ENCODE measurements at places on chromosomes 12 and 14.
A peak's percentile ranks its signal among the peaks of the same experiment; 100 is the strongest.

DNA sequence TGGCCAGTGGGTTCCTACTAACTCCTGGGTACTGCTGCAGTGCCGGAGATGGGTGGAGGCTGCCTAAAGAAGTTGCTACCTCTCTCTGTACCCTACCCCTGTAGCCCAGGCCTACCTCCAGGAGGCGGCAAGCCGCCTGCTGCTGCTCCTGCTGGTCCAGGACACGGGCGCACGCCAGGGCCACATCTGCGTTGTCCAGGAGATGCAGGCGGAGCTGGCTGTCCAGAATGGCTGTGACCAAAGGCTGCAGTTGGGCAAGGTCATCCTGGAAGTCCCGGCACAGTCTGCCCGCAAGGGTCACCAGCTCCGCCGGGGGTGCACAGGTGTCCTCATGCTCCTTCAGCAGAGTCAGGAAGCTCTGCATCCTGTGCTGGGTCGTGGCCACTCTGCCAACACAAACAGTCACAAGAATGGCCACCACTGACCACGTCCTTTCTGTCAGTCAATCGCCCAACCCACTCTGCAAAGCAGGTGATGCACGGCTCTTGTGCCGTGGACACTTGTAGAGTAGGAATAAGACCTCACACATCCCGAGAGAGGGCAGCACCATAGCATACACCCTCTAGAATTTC, 1.6 kb downstream of the ANHX start:
- DNase-seq = no peak

DNA sequence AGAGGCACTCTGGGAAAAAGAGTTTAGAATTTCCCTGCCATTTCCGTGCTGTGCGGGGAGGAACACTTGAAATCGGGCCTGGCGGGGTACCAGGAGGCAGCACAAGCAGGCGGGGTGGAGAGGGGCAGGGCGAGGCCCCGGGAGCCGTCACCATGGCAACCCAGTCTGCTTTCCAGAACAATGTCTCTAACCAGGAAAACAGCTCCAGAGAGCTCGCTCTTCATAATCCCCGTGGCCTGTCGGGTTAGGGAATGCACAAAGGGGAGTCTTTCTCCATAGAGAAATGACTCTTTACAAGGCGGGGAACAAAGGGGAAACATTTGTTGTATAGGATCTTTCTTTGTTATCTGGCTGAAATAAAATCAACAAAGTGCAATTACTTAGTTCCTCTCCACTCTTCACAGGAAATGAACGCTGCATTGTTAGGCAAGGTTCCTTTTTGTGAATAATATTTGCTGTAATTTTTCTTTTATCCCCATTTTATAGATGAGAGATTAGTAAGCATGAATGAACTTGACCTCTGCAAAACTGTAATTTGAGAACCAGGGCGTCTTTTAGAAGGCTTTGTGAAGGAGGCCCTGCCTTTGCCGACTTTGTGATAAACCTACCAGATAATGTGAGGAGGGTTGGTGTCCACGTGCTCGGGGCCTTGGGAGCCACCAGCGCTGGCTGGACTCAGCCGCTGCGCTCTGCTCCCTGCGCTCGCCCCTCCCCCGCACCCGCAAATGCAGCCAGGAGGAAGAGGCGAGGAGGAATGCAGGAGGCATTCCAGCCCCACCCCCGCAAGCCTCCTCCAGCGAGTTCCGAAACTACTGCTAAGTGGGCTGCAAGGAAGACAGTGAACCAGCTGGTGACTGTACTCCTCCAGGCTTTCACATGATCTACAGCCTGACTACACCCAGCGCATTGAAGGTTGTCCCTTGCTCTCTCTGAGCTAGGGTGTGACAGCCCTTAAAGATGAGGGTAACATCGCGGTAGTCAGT, 105.2 kb upstream of the ATF7IP start:
- DNase-seq = no peak

- DNase-seq = no peak
Measured at GRCh38 chr12:76866726-76867125, 12.1 kb downstream of the CSRP2 start.

- no peak for DNase-seq
Measured at GRCh38 chr12:120222288-120222832, 21.4 kb upstream of the RPLP0 start.

- DNase-seq = no peak
Measured at GRCh38 chr12:74791365-74791764, 253.7 kb downstream of the ATXN7L3B start.

- DNase-seq = no peak
Measured at GRCh38 chr12:5480938-5481303, 49.0 kb downstream of the NTF3 start.

- DNase-seq = no peak
Measured at GRCh38 chr12:109277899-109278762, 31.0 kb downstream of the FOXN4 start.

DNA sequence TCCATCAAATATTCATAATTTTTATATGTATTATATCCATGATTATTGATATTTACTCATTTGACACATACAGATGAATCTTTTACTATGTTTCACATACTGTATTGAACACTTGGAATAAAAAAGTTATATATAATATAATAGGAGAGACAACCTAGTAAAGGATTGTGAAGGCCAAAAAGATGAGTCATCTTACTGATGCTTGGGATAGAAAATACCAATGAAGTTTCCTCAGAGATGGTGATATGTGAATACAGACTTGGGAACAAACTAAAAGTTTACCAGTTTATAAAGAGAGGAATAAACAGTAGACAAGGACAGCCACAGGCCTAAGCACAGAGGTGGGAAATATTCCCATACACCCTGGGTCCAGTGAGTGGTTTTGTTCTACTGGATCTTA, 743.9 kb upstream of the FLRT2 start:
- no peak for DNase-seq

GRCh38 chr12:15982471-15982870, 71.3 kb downstream of the DERA start:
- DNase-seq = no peak

DNA sequence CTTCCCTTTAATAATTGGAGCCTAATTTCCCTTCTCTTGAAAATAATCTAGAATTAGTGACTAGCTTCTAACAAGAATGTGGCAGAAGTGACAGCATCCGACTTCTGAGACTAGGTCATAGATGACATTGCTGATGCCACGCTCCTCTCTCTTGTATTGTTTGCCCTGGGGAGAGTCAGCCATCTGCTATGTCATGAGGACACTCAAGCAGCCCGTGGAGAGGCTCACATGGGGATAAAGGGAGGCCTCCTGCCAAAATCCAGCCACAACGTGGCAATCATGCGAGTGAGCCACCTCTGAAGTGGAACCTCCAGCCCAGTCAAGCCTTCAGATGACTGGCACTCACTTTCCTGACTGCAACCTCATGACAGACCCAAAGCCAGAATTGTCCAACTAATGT, 54.2 kb upstream of the LRRK2 start:
- no peak for DNase-seq

DNA sequence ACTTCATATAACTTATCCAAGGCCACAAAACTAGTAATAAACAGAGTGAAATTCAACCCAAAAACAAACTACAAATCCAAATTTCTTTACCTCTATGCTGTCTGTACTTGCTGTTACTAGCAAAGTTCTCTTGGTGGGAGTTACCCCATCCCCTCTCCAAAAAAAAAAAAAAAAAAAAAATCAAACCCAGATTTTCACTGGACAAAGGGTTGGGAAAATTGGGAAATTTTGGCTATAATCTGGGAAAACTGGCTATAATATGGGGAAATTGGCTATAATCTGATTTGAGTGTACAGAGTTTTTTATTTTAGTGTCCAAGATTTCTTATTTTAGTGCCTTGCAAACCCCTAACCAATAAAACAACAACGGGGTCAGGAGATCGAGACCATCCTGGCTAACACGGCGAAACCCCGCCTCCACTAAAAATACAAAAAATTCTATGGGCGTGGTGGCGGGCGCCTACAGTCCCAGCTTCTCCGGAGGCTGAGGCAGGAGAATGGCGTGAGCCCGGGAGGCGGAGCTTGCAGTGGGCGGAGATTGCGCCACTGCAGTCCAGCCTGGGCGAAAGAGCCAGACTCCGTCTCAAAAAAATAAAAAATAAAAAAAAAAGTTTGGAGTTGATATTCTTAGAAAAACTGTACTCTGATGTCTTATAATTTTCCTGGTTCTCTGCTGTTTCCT, 148.4 kb downstream of the CHST11 start:
- DNase-seq = no peak

GRCh38 chr12:103799504-103799856, 41.6 kb downstream of the NT5DC3 start:
- DNase-seq = no peak

DNA sequence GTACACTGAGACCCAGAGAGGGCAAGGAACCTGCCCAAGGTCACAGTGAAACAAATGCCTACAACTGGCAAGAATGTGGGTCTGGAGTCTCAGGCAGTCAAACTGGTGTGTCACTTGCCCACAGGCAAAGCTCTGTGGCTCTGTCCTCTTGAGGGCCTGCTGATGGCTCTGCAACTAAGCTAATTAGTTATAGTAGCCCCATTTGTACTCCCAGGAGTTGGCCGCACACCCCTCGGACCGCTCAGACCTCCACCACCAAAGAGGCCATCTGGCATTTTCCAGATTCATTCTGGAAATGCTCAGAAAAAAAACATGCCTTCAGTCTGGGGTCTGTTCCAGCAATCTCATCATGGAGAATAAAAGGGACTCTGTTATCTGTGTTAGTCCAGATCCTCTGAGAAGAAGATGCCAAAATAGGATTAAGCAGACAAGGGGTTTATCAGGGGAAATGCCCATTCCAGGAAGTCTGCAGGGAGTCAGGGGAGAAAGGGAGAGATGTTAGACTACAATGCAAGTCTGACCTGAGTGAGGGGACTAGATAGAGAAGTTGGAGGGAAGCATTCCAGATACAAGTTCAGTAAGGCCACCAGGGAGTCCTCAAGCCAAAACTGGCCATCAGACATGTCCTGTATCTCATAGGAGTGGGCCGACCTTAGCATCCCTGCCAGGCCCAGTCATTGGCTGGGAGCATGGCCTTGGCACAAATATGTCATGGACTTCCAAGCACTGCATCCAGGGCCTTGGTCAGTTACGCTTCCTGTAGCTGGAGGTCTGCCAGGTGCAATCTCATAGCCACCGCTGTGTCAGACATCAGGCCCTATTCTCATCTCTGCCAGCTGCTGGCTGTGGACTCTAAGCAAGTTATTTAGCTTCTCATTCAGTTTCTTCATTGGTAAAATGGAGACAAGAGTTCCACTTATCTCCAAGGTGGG, 15.4 kb upstream of the OAS1 start:
- DNase-seq = no peak

DNA sequence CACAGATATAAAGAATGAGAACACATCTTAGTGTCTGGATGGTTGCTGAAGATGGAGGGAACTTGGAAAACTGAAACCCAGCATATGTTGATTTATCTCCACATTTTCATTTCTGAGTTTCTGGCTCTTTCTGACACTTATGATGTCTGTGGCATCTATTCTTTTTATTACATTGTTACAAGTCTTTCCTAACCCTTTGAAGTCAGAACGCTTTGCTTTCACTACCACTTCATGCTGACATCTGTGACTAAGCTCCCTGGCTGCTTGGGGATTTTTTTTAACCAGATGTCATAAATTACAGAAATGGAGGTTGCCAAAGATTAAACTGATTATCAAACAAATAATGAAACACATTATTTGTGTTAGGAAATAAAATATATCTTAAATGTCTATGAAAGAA, 188.7 kb downstream of the KITLG start:
- DNase-seq = peak; percentile 6

GRCh38 chr14:31930493-31931240, 146.4 kb upstream of the ARHGAP5 start:
- no peak for DNase-seq

- no peak for DNase-seq
Measured at GRCh38 chr12:128959901-128960300, 106.6 kb downstream of the GLT1D1 start.

DNA sequence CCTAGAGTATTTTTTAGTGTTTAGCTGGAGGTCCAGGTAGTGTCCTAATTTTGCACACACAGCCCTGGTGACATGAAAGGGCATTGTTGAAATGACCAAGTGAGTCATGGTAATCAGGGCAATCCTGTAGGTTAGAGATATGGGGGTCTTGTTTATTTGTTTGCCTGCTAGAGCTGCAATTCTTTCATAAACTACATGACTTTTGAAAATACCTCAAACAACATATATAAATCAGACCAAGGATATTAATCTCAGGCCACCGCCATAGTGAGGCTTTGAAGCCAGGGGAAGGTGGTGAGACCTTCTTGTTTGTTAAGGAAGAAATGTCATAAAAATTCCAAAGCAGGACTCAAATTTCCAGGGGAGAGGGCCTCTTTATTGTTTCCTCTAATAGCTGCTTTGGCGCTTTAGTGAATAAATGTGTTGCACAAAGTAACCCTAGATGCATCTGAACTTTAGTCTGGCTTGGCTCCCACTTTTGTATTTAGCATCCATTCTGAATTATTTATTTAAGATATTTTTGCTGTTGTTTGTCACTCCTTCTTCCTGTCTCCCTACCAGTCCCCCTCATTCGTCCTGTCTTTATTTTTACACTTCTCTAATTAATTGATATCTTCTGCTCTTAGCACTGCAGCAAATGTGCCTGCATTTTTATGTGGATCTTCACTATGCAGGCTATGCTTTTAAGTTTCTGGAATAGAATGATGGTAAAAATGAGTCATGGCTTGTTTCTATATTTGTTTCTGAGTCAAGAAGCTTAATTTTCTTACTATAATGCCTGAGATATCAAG, 430.3 kb downstream of the RAD51B start:
- DNase-seq = no peak

DNA sequence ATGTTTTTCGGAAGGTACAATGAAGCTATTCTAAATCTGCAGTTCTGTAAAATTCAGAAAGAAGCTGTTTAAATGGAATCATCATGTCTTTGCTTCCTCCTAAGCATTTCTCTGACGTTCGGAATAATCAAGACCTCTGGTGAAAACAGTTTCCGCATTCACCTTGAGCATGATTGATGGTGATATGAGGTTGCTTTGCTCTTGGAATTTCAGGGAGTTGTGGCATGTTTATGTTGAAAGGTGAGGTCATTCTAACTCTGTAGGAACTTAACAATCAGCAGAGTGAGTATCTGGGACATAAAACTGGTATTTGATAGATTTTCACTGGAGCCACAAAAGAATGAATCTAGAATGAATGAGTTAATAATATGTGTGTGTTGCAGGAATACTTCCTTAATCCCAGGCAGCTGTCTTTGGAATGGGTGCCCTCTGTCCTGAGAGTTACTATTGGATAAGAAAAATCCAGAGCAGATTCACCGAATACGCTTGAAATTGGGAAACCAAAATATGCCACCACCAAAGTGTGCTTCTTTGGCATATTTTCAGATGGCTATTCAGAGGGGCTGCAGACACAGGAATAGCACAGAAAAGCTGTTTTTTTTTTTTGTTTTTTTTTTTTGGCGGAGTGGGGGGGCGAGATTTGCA, 599.1 kb downstream of the CCER1 start:
- no peak for DNase-seq

- no peak for DNase-seq
Measured at GRCh38 chr12:13182881-13183280, 13.6 kb upstream of the EMP1 start.

GRCh38 chr14:71625891-71626701, 306.1 kb upstream of the RGS6 start:
- no peak for DNase-seq

Measured in activated naive CD4-positive, alpha-beta T cell treated with anti-CD3 and anti-CD28 coated beads for 36 hours (primary cell).